GM18507 (cell line): ENCODE measurements at places on chromosomes 5 and 9.

GRCh38 chr5:146878476-146879172 is at the start of gene PPP2R2B:
TSS of gene PPP2R2B (minus strand) at chr5:146878757.
- no peak for DNase-seq

GRCh38 chr9:3857673-3858072 is 331.9 kb upstream of the RFX3 start:
- DNase-seq = no peak

GRCh38 chr5:142873831-142874230 is 103.7 kb downstream of the ARHGAP26 start:
- no peak for DNase-seq

- DNase-seq = no peak
Measured at GRCh38 chr9:124370896-124371582, 44.2 kb downstream of the PSMB7 start.
